ENCODE measurements at places on chromosomes 11 and 22.

GRCh38 chr22:44601725-44602124, 100.3 kb upstream of the PRR5 start:
- no peak for DNase-seq

DNA sequence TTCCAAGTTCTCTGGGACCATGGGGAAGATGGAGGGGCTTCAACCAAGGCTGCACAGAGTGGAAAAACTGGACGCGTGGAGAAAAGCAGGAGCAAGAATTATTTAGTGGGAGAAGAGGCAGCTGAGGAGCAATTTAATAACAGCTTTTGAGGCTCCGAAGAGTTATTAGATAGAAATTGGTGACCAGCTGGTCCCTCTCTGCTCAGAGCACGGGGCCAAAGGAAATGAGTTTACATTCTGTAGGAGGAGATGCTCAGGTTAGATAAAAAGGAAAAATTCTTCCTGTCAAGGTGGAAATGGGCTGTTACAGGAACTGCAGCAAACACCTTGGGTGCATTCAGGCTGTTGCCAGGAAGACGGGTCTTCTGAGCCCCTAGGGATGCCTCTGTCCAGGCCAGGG, 47.0 kb upstream of the GALNT18 start:
- no peak for DNase-seq

DNA sequence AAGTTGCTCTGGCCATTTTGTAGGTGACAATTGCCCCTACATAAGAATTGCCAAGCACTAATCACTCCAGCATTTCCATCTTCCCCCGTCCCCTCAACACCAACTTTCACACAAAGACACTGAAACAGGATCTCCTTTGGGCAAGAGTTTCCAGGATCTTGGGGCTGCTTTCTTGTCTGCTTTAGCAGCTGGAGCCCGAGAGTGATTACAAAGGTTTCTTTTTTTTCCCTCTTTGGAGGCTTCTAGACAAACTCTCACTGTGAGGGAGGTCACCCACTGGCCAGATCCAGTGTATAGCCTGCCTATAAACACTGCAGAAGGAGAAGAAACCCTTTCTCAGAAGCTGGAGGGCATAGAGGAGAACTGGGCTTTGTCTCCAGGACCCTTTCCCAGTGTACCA, 92.5 kb downstream of the APIP start:
- no peak for DNase-seq

DNA sequence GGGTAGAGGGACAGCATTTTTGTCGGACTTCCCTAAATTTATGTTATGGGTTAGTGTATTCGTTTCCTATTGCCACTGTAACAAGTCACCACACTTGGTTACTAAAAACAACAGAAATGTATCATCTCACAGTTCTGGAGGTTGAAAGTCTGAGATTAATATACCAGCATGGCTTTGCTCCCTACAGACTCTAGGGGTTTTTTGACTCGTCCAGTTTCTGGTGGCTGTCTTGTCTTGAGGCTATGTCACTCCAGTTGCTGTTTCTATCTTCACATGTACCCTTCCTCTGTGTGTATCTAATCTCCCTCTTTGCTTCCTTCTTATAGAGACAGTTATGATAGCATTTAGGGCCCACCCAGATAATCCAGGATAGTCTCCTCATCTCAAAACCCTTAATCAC, 9.1 kb upstream of the CCDC179 start:
- DNase-seq, result no peak

- no peak for DNase-seq
These were observed 16.6 kb downstream of the SEC14L3 start for GRCh38 chr22:30455075-30455840.

DNA sequence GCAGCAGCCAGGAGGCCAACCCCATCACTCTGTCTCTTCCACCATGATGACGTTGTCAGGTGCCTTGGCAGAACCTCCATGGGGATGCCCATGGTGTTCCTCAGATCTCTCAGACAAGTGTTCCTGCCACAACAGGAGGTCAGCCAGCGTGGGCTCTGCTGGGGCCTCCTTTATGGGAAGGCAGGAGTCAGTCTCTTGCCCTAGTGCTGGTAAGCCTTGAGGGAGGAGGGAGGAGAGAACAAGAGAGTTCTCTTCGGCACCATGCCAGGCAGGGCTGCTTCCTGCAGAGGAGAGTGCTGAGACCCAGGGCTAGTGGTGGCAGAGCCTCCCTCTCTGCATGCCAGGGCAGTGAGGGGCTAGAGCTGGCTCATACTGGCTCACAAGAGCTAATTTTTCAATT, 32.5 kb downstream of the GNAZ start:
- DNase-seq, result no peak

GRCh38 chr11:86801364-86801763, 1.0 kb downstream of the PRSS23 start:
- DNase-seq, result no peak

DNA sequence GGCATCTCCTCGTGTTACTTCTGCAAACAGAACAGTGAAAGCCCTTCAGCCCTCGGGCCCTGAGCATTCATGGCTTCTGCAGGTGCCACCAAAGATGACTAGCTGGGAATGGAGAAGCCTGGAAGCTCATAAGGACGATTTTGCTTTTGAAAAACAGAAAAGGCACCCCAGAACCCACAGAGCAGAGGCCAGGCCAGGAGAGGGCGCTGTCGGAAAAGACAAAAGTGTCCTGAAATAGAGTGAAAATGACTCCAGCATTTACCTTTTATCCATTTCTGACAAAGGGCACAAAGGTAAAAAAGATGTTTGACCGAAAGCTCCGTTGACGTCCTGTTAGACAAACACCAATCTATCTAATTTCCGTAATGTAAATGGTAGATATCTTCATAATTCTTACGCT, 37.6 kb downstream of the ZNF195 start:
- peak; percentile 30 for DNase-seq

DNA sequence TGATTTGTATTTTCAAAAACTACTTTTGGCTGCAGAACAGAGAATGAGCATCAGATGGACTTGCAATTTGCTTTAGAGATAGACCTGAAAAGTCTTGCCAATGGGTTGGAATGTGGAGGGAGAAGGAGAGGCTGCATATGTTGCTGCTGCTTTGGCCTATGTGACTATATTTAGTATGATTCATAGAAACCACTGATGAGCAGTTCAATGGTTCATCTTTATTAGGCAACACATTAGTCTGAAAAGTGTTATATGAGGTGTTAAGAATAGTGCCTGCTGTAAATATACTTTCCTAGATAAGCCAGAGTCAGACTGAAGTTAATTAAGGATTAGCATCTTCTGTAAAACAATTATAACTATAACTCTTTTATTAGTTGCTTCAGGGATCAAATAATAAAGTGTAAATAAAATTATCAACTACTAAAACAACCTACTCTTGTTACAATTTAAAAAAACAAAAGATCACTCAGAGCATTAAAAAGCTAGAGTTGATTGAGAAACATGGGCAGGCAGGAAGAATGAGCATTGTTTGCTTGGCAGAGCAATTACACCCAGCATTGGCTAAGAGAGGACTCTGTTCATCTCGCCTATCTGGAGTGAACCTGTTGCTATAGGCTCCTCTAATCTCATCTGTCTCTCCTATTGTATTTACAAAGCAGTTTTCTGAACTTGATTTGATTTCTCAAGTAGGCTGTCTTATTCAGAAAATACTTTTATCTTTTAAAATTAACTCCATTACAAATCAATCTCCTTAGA, 36.3 kb downstream of the HORMAD2 start:
- no peak for DNase-seq

- DNase-seq, result no peak
These were observed 61.0 kb downstream of the RPS6KA4 start for GRCh38 chr11:64419818-64420485.

- DNase-seq, result peak; percentile 94
These were observed 41.1 kb downstream of the LIF start for GRCh38 chr22:30205281-30206115.

- DNase-seq, result no peak
These were observed 116.7 kb downstream of the NTM start for GRCh38 chr11:131486937-131487635.

DNA sequence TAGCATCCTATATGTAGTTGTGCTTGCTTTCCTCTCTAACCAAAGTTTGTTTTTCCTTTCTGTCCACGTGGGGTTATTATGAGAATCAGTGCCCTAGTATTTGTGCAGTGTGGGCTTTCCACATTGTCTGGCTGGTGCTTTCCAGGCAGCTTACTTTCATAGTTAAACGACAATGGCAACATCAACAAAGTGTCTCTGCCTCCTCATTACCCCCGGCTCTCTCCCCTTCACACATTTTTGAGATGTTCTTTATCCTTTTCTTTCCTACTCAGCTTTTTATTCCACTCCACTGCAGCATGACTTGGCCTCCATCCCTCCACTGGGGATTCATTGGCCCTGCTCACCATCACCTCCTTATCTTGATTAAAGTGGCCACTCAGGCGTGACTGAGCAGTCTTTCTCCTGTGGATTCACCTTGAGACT, 19.1 kb downstream of the SPECC1L start:
- no peak for DNase-seq

GRCh38 chr11:9506489-9507276, 45.9 kb downstream of the ZNF143 start:
- DNase-seq, result peak; percentile 70

Data from ACHN (cell line).